ENCODE measurements at places on chromosomes 11 and 22.

- DNase-seq: no peak
These were observed 121.1 kb downstream of the PAX6 start for GRCh38 chr11:31690041-31690440.

- peak; percentile 44 for DNase-seq
These were observed 585 bp downstream of the CYB5R3 start for GRCh38 chr22:42648368-42649245.

GRCh38 chr11:110728883-110729282, 16.6 kb upstream of the ARHGAP20 start:
- DNase-seq: no peak

DNA sequence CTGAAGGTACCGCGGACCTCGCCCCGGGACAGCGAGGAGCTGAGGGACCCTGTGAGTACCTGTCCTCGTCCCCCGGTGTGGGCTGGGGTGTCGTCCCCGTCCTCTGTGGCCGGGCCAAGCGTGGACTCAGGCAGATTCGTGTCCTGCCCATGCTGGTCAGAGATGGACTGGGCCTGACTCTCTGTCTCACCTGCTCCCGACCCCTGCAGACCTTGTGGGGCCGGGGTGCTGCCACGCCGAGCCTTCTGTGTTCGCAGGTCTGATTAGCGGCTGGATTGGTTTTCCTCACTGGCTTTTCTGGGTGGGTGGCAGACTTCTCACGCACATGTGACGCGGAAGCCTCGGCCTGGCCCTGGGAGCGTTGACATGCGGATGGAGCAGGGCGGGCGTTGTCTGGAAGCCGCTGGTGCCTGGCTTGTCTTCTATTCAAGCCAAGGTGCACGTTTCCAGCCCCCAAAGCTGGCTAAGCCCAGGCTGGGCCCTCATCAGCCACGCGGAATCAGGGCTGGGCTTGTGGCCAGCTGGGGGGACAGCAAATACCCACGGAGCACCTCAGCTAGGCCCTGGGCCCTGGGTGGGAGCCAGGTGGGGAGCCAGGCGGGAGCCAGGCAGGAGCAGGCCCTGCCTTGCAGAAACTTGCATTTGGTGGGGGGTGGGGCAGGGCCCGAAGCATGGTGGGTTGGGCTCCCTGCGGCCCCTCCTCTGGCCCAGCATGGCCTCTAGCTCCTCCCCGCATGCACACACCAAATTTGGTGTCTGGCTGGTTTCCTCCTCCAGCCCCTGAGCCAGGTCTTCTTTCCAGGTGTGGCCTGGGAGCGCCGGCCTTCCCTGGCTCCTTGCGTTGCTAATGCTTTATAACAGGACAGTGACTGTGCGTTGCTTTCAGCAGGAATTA, 7.0 kb downstream of the GRAMD4 start:
- no peak for DNase-seq

GRCh38 chr22:35440129-35440528, 40.2 kb downstream of the MCM5 start:
- DNase-seq: no peak

DNA sequence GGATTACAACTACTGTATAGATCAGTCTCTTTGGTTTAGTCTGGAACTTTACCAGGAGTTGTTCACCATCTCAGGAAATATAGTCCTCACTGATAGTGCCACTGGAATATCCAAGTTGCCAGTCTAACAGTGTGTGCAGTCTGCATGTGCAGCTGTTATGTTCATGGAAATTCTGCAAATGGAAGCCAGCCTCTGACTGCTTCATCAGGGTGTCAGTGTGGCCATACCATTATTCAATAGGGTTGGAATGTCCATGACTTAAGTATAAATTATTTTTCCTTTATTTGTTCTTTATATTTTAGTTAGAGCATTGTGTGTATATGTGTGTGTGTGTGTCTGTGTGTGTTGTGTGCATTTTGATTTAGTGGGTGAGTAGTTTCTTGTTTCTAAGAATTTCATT, 51.8 kb downstream of the C11orf96 start:
- no peak for DNase-seq

GRCh38 chr11:133842053-133842452, 3.3 kb downstream of the SPATA19 start:
- DNase-seq: no peak

All from Jurkat, Clone E6-1 (cell line).